Amygdala (tissue), 56 donors: ENCODE measurements at places on chromosomes 12 and 14.

GRCh38 chr12:26629864-26630263 lies 203.1 kb downstream of the ITPR2 start:
- no peak for DNase-seq

- no peak for DNase-seq
Observed at GRCh38 chr12:92065639-92066038, 80.0 kb downstream of the BTG1 start.

DNA sequence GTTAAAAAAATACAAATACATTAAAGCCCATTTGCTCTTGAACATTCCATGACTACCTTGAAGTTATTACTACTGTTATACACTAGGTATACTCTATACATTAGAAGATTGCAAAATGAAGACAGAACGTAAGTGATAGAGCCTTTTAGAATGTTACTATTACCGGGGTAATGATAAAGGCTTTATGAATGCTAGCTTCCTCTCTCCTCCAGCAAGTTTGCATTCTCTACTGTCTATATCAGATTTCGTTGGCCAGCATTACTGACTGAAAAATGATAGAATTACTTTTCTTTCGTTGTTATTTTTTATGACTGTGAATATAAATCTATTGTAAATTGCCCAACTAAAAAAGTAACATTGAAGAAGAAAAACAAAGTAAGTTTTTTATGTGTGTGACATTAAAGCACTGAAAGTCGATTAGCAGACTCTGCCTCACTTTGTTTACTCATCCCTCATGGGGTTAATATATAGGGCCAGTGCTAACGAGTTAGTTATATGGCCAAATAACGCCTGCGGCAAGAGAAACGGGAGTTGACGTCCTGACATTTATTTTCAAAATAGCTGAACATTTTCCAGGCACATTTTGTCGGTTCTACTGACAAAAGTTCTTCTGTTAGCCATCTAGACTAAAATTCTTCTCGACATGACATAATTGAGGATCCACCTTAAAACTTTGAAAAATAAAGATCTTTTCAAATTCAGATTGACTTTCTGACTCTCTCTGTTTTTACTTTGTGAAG lies 163.8 kb upstream of the KITLG start:
- DNase-seq = no peak

GRCh38 chr14:74572726-74573301 lies 39.2 kb downstream of the LTBP2 start:
- no peak for DNase-seq

- DNase-seq = no peak
Observed at GRCh38 chr12:57004651-57005050, 1.7 kb downstream of the ZBTB39 start.
